ENCODE measurements at places on chromosomes 13 and 19. TPM values are rescaled to one million over a fixed set of nuclear protein-coding genes. Genes with fewer than 3 reads are reported as not detected.

DNA sequence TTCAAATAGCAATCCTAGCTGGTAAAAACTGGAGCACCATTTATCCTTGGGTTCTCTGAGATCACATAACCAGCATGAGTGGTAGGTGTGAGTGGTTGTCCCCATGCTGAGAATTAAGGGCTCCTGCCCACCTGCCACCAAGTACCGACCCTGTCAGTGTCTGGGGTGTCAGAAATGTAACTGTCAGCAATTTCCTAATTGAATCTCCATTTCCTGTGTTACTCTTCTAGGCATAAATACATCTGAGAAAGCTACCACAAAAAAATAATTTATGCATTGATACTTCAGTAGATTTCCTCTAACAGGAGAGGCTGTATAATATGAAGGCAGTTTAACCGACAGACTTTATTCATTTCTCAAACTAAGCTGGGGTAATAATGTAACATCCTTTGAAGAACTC, 25.1 kb downstream of the CPB2 start:
- no peak for DNase-seq

GRCh38 chr13:25455146-25455545, 83.4 kb downstream of the ATP8A2 start:
- DNase-seq: no peak

DNA sequence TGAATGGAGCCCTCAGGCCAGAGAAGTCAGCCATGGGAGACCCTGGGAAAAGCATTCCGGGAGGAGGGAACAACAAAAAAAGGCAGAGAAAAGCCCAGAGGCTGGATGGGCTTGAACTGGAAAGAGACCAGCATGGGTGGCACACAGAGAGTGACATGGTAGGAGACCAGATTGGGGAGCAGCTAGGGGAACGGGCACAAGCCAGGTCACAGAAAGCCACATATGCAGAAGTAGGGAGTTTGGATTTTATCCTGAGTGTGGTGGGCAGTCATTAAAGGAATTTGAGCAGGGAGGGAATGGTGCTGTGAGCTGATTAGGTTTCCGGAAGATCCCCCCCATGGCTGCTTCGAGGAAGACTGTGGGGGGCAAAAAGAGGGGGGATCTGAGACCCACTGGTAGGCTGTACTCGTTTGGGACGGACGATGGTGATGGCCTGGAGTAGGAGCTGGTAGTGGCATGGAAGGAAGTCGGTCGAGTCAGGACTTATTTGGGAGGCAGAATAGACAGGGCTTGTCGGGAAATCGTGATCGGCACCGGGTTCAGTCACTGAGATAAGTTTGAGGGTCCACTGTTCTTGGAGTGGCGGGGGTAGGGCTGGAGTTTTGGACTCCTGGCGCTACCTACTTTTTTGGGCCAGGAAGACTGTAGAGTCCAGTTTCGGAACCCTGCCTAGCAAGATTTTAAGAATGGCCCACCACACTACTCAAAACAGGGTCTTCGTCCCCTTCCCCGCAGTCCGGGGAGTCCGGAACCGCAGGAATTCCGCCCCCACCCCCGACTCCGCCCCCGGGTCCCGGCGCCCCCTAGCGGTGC, 949 bp downstream of the SERTAD1 start:
- DNase-seq: no peak

DNA sequence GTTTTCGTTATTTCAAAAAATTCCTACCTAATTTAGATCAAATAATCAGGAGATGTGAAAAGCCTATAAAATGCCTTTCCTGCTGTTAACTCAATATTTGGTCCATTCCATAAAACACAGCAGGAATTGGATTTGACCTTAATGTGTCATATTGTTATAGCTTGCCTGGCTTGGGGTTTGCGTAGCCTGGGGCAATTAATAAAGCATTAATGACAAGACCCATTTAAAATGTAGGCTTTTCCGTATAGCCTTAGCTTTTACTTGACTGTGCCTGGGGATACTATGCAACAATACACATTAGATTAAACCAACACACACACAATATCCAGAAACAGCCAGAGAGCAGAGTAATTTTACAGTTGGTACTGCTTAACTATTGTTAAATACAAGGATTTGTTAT, 117.2 kb upstream of the MAB21L1 start:
- no peak for DNase-seq

The SLC10A2 gene
- polyA plus RNA-seq: 0.76 TPM

GRCh38 chr19:53865918-53866864, 1.5 kb upstream of the MYADM start:
- no peak for DNase-seq

The TMEM145 gene
- 1.9 TPM for polyA plus RNA-seq

DNA sequence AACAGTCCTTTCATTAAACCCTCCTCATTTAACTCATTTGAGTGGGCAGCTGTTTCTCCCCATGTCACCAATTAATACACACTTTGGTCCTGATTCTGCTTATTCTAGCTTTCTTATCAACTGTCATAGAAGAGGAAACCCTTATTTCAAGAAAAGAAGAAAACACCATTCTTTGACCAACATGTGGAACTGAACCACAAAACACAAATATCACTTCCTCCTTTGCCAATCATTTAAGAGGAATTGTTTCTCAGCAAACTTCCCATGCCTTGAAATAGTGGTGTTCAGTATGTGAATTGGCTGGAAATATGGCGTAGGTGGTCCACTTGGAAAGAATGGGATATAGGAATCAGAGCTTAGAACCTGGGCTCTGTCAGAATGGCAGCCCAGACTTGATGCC, 20.4 kb downstream of the MBD3L2B start:
- DNase-seq: no peak

GRCh38 chr19:33864311-33864850, 67.7 kb downstream of the KCTD15 start:
- no peak for DNase-seq

The C5AR2 gene
- polyA plus RNA-seq: 0.33 TPM
